Testis (tissue), 5 donors: ENCODE measurements at places on chromosomes 1 and 21. TPM values are rescaled to one million over a fixed set of nuclear protein-coding genes. Genes with fewer than 3 reads are reported as not detected.

Gene CHI3L2
- total RNA-seq = 0.55 TPM

Gene PRAMEF14
- total RNA-seq = not detected

Gene REN
- total RNA-seq = not detected

Gene NGF
- total RNA-seq = 0.63 TPM

Gene FBXO2
- total RNA-seq = 11.3 TPM

Gene OR2W3
- total RNA-seq = 3.9 TPM

Gene RUNX3
- 6.4 TPM for total RNA-seq

Gene LCE1D
- total RNA-seq = not detected

Gene SPRR5
- not detected for total RNA-seq

Gene ATP1B1
- total RNA-seq = 131 TPM

Gene SH2D1B
- 1.3 TPM for total RNA-seq

Gene RORC
- total RNA-seq = 70.4 TPM

Gene FAM167B
- 1.6 TPM for total RNA-seq

Gene S100A7A
- total RNA-seq = not detected

Gene SPATA21
- total RNA-seq = 6.0 TPM

Gene SNX7
- 32.0 TPM for total RNA-seq

Gene WDR64
- total RNA-seq = 4.3 TPM

Gene IQGAP3
- total RNA-seq = 13.4 TPM

Gene ORC1
- 6.9 TPM for total RNA-seq

Gene GLIS1
- total RNA-seq = 3.8 TPM

Gene ATP1A4
- 23.0 TPM for total RNA-seq

Gene MMEL1
- total RNA-seq = 17.2 TPM

Gene KCNN3
- total RNA-seq = 0.24 TPM

Gene NCF2
- total RNA-seq = 1.3 TPM

Gene ZNF436
- total RNA-seq = 26.7 TPM

Gene ADGRL2
- total RNA-seq = 25.2 TPM

Gene CELA3B
- 0.63 TPM for total RNA-seq

Gene LRRC3
- total RNA-seq = 11.8 TPM

Gene EPHX1
- 145 TPM for total RNA-seq

Gene TMEM50A
- 57.2 TPM for total RNA-seq

Gene PTPN7
- total RNA-seq = 119 TPM

Gene GCSAML
- 2.8 TPM for total RNA-seq

Gene CLIC4
- total RNA-seq = 48.8 TPM

Gene BCAN
- total RNA-seq = 8.8 TPM
